ENCODE measurements at places on chromosomes 3 and 15.

DNA sequence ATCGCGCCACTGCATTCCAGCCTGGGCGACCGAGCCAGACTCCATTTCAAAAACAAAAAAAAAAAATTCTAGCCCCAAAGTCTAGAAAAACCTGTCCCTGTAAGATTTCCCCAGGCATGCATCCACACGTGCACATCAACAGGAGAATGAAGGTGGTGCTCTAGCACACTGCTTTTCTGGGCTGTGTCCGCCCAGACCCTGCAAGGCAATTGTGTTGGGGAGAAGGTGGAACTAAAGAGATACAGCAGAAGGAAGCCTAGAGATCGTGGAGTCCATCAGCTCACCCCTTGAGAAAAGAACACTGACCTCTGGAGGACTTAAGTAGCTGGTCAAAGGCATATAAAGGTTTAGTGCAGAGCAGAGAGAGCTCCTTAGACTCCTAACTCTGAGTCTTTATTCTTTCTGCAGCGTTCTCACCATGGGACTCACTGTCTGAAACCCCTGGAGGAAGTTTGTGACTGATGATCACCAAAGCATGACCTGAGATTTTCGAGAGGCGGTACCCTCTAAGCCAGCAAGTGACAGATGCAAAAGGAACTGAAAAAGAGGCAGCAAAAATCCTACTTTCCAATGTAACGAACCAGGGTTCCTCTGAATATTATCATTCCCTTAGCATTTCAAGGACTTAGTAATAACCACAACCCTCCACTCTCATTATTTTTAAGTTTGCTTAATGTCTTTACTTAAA is 179.8 kb downstream of the MEX3B start:
- no peak for DNase-seq

DNA sequence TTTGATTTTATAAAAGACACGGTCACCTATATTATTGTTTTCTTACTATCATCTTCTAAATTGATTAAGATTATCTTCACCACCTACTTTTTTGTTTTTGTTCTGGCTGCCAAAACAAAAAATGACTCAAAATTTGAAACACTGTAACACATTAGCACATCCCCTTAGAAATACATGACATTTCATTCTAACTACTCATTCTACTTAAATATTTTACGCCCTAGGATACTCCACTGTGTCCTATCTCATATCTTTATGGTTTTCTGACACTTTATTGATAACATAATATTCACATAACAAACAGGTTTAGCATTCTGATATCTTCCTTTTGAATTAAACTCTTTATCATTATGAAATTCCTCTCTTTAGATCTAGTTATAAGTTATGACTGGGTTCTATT is 656.2 kb downstream of the GBE1 start:
- no peak for DNase-seq

- no peak for DNase-seq
Observed at GRCh38 chr3:147472846-147473245, 63.7 kb downstream of the ZIC1 start.

DNA sequence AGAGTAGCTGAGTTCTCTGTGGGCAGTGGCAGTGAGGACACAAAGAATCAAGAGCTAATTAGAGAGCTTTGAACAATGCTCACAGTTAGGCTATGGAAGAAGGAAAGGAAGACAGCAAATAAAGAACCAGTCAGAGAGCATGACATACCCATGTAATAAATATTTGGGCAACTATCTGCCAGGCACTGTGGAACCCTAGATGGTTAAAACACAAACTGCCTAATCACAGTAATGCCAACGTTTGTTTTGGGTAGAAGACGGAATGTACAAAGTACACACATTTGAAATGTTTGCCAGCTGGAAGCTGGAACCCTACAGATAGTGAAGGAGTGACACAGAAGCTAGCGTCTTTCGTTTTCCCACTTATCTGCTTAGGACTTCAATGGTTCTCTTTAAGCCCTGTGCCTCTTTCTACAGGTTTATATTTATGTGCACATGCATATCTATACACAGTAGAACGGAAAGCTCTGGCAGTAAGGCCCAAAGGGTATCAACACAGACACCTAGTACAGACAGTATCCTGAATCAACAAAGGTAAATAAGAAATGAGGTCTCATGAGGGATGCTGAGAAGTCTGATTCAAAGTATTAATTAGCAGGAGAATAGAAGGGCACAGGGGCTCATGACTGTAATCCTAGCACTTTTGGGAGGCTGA is 44.6 kb downstream of the ANKRD28 start:
- no peak for DNase-seq

- no peak for DNase-seq
Observed at GRCh38 chr15:65192016-65192415, 6.9 kb upstream of the CLPX start.

DNA sequence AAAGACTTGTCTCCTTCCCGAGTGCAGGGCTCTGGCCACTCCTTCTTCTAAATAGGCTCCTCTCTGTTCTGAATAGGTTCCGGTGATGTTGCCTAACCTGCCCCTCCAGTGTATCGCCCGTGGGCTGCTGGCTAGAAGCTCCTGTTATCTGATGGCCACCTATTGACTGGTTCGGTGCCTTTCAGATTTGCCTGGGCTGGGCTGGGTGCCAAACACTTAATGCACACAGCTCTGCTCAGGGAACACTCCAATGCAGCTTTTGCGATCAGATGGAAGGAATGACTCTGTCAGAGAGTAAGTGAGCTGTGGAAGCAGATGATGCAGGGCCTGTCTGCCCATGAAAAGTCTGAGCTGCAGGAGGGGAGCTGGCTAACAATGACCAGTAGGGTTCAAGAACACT is 112.9 kb downstream of the CORO2B start:
- no peak for DNase-seq

GRCh38 chr3:128814519-128815317 is 64.7 kb upstream of the ACAD9 start:
- DNase-seq, result no peak

DNA sequence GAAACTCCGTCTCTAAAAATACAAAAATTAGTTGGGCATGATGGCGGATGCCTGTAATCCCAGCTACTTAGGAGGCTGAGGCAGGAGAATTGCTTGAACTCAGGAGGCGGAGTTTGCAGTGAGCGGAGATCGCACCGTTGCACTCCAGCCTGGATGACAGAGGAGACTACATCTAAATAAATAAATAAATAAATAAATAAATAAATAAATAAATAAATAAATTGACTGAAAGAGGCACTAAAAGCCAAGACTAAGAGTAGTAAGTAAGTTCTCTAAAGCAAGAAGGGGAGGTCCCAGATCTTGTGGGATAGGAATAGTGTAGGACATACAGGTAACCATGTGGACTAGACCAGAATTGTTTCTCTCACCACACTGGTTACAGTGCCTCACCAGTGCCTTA is 40.0 kb downstream of the TLNRD1 start:
- no peak for DNase-seq

DNA sequence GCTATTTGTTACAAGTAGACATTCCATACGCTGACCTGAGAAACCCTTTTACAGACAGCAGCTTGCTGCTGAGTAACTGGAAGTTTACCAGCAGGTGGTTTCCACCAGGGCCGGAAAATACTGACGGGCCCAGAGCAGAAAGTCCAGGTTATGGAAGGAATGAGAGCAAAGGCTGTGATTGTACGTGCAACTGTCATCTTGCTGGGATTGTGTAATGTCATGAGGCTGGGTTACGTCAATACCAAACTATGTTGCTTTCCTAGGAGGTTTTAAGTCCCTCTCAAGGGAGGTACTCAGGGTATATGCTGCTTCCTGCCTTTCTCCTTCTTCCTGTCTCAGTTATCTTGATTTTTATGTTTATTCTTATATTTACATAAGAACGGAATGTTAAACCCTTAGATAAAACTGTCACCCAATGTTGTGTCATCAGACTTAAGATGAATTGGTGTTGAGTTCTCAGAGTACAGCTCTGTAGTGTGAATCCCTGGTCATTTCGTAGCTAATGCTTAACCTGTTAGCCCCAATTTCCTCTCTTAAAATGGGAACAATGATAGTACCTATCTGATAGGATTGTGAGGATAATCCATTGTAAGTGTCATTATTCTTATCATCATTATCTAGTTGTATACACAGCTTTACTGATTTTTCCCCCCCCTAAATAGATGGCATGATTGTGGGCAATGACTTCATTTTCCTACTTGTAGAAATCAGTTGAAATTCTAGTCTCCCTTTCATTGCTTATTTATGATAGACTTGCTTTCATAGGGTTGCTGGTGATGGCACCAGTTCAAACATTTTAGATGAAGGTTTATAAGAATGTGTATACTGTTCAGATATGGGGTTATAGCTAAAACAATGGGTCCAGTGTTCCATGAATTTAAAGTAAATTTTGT is 101.4 kb downstream of the FNDC3B start:
- no peak for DNase-seq

GRCh38 chr3:11835028-11835639 is 11.6 kb downstream of the TAMM41 start:
- DNase-seq, result no peak

GRCh38 chr3:130462089-130462488 is 54.9 kb upstream of the COL6A6 start:
- no peak for DNase-seq

Measured in stimulated activated CD4-positive, alpha-beta T cell treated with anti-CD3 and anti-CD28 coated beads, Interleukin-1b, Interleukin-23, amount 100 ng/mL, for 1 hour (primary cell).